ENCODE measurements at places on chromosomes 2 and 18.

GRCh38 chr2:61922714-61923113 lies 17.2 kb downstream of the COMMD1 start:
- DNase-seq: no peak

- peak; percentile 14 for DNase-seq
Measured at GRCh38 chr2:11129598-11130449, 25.4 kb upstream of the SLC66A3 start.

DNA sequence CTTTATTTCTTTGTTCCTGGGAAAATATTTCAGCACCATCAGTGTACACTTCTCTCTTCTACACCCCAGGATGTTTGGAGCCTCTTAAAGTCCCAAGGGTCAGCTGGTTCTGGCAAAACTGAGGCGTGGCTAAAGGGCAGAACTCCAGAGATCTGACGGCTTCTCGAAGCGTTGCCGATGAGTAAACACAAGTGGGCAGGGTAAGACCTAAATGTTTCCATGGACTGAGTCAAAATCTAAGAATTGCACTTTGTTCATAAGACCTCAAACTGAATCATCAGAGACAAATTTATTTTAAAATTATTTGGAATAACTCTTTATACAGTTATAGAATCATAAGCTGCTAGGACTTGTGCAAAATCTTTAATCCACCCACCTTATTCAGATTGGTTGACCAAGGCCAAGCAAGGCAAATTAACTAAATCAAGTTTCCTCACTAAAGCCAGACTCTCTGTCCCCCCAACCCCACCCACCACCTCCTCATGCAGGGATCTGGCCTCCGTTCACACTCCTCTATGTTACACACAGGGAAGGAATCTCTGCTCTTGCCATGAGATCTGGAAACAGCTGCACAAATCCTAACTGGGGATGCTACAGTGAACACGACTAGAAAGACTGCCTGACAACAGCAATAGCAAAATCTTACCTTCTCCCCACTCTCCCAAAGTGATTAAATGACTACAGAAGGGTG lies 342.6 kb upstream of the KLHL29 start:
- DNase-seq: no peak

- no peak for DNase-seq
Measured at GRCh38 chr2:120920454-120921148, 184.9 kb downstream of the GLI2 start.

- DNase-seq: no peak
Measured at GRCh38 chr2:176794392-176794791, 418.2 kb upstream of the HNRNPA3 start.

- no peak for DNase-seq
Measured at GRCh38 chr2:158935617-158936016, 32.8 kb upstream of the TANC1 start.

GRCh38 chr2:45285771-45286390 lies 276.6 kb upstream of the SIX2 start:
- no peak for DNase-seq

- DNase-seq: peak; percentile 94
Measured at GRCh38 chr2:96148410-96149217, 3.4 kb upstream of the DUSP2 start.

GRCh38 chr18:13563390-13563805 lies 163.0 kb downstream of the FAM210A start:
- DNase-seq: no peak
